Cardiac muscle cell (in vitro differentiated cells and primary cell): ENCODE measurements at places on chromosomes 16 and 17. TPM values are rescaled to one million over a fixed set of nuclear protein-coding genes. Genes with fewer than 3 reads are reported as not detected.
A peak's percentile ranks its signal among the peaks of the same experiment; 100 is the strongest.

GRCh38 chr17:83008526-83008925 is 70.9 kb upstream of the METRNL start:
- DNase-seq = no peak

DNA sequence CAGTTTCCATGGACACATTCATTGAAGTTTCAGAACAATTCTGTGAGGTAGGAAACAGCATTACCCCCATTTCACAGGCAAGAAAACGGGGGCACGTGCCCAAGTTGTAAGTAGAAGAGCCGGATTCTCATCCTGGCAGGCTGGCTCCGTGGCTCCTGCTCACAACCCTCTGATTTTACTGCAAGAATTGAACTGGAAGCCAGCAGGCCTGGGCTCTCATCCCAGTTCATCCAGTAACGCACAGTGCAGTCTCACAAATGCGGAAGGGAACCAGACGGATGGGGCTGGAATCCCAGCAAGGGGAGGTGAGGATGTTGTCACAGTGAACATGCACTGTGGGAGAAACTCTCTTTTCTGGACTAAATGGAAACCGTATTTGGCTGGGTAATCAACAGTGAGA is 40.7 kb upstream of the DOC2B start:
- DNase-seq = peak; percentile 14

GRCh38 chr17:74522381-74523105 is 8.7 kb downstream of the CD300LB start:
- DNase-seq = no peak

- DNase-seq = peak; percentile 24
Observed at GRCh38 chr16:3087243-3088235, 11.6 kb downstream of the ZSCAN10 start.

GRCh38 chr17:28528327-28529012 is 22.3 kb downstream of the FOXN1 start:
- no peak for DNase-seq

DNA sequence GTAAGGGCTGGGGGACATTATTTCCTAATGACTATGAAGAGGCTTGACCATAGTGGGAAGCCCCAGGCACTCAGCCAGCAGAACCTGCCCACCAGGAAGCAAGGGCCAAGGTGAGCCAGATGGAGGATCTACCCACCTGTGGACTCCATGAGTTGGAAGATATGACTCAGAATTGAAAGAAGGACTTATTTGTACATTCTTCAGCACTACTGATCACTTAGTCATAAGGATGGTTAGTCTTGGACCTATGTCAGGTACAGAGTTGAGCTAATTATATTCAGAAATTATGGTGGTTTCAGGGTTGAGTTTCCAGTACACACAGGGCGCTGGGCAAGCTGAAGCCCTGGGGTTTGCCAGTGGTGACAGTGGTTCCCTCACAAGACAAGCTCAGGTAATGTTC is 24.0 kb upstream of the GRIN2A start:
- no peak for DNase-seq

DNA sequence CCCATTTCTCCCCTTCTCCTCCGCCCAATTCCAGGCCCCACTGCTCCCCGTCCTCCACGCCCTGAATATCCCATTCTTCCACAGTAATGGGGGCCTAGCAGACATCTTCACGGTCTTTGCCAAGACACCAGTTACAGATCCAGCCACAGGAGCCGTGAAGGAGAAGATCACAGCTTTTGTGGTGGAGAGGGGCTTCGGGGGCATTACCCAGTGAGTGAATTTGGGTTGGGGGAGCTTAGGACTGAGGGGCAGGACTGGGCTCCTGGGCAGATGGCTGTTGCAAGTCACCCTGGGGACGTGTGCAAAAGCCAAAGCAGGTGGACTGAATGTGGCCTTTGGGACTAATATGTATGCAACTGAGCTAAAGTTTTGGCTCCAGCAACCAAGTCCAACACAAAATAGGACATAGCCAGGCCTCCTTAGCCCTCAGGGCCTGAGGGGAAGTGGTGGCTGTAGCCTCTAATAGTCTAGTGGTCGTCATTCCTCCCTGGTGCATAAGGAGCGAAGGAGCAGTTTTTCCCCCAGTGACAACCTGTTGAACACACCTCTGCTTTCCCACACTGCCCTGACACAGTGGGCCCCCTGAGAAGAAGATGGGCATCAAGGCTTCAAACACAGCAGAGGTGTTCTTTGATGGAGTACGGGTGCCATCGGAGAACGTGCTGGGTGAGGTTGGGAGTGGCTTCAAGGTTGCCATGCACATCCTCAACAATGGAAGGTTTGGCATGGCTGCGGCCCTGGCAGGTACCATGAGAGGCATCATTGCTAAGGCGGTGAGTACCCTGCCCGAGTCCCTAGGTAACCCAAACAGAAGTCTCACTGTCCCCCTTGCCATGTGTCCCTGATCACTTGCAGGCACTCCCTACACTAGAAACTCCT is 2.6 kb downstream of the ACADVL start:
- DNase-seq = no peak

DNA sequence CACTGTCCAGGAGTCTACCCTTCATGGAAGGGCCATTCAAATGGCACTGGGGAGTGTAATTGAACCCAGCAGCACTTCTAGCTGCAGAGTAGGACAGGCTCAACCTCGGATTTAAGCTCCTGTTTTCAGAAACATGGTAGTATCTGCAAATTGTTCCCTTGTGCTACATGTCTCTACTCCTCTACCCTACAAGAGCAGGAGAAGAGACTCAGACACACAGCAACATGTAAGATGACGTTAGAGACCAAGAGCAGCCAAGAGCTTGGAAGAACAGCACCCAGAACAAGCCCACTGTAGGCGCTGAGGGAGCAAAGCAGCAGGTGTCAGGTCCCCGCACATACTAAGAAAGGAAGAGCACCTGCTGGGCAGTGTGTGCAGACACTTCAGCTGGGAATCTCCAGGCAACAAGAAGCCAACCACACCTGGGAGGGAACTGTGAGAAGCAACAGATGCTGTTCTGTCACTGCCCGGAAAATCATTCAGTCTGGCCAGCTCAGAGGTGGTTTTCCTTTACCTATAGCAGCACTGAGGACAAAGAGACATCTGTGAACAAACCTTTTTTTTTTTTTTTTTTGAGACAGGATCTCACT is 35.6 kb upstream of the MNT start:
- no peak for DNase-seq

DNA sequence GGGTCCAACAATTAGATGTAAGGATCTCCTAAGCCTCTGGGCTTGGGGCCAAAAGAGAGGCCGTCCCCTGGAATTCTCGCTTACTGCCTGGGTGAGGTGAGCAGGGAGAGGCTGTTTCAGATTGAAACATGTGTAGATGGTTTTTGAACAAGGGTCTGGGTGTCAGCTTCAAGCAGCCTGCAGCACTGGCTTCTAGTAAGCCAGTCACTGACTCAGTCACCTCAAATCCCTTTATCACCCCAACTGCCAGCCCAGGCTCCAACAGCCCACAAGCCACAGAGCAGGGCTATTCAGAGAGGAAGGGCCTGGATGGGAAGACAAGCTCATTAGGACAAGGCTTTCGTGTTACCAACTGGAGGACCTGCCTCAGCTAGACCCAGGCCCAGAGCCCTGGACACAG is 180.2 kb downstream of the CCT6B start:
- DNase-seq = no peak

GRCh38 chr17:72846399-72846798 is 246.1 kb downstream of the SLC39A11 start:
- no peak for DNase-seq

DNA sequence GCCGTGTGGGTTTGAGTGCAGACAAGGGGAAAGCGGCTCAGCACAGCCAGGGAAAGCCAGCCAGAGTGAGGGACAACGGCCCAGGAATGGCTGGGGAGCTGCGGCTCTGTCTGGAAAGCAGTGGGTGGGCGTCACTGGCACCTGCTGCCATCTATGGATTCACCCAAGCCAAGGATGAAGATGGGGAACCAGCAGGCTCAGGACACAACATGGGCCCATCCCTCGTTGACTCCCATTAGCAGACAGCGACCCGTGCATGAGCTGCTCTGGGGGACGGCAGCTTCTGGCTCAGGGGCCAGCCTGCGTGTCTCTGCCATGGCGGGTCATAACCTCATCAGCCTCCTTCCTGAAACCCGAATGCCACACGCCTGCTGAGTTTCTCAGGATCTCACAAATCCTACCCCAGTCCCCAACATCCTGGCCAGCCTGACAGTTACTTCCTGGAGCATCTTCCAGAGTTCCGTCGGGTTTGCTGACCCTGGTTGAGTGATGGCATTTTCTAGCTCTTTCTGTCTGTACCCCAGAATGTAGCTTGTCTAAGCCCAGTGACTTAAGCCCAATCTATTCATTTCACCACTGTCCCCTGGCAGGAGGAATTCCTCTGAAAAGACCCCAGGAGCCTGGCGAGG is 50.7 kb downstream of the SLC7A5 start:
- no peak for DNase-seq

GRCh38 chr16:785563-786535 is 2.3 kb downstream of the RPUSD1 start:
- DNase-seq = peak; percentile 64

- DNase-seq = no peak
Observed at GRCh38 chr16:20372701-20373100, 20.2 kb upstream of the UMOD start.

GRCh38 chr16:60945225-60945624 is 1091.0 kb downstream of the CDH8 start:
- DNase-seq = peak; percentile 81

GRCh38 chr17:14427900-14428647 is 127.2 kb downstream of the HS3ST3B1 start:
- DNase-seq = no peak

DNA sequence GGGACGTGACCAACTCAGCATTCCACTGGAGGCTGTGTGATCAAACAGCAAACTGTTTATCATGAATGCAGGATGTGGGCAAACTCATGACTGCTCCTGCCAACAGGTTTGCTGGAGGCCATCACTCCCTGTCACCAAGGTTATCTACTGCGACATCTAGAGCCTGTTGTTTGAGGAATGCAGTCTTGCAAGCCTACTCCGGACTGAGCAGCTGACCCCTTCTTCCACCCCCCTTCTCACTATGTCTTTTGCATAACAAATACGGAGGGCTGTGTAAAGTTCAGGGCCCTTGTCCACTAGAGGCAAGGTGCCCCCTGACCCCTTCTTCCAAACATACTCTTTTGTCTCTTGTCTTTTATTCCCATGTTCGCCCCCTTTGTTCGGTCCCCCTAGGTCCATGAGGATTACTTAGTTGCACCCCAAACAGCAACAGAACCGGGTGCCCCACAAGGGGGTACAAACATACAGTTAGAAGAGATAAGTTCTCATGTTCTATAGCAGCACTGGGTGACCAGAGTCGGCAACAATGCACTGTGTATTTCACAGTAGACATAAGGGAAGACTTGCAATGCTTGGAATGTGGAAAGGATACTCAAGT is 28.7 kb downstream of the MEAK7 start:
- DNase-seq = no peak

GRCh38 chr17:76091526-76092286 is 11.9 kb downstream of the EXOC7 start:
- DNase-seq = no peak

- DNase-seq = no peak
Observed at GRCh38 chr16:10297341-10298006, 88.4 kb upstream of the ATF7IP2 start.

DNA sequence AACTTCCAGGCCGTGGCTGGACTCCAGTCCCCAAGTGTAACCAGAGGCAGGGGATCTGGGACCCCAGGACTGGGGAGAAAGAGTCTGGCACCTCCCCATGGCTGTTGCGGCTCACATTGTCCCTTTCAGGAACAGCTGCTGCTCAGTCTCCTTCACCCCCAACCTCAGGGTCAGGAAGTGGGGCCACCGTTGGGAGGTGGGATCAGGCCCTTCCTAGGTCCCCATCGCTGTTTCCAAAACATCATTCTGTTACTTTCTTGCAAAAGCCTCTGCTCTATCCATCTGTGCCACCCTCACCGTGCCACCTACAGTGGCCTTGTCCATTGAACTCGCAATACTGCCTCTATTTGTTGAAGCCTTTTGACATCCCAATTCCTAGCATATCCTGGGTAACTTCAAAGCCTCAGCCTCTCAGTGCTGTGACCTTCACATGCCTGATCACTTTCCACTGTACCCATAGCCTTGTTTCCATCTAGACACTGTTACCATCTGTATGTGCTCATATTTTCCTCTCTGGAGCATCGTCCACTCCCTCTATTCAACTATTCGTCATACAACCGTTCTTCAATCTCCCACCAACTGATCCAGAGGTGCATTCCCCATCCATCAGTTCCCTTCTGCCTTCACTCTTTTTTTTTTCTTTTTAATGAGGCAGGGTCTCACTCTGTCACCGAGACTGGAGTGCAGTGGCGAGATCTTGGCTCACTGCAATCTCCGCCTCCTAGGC is 15.0 kb upstream of the SRCIN1 start:
- no peak for DNase-seq

DNA sequence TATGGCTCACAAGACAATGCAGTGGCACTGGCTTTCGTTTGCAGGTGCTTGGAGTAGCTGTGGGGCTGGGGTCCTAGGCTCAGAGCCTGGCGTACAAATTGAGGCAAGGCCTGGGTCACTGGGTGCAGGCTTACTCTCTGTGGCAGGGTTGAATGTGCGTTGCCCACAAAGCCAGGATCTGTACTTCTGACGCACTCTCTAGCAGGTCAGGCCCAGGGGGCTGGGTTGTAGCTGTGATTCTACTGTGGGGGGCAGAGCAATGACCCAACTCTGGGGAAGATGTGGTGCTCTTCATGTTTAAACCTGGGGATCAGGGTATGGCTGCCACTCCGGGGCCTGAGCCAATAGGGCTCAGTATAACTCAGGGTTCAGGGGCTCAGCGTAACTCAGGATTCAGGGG is 6.4 kb upstream of the PRSS21 start:
- DNase-seq = no peak

GRCh38 chr17:48053758-48054237 is 5.6 kb downstream of the NFE2L1 start:
- DNase-seq = no peak

DNA sequence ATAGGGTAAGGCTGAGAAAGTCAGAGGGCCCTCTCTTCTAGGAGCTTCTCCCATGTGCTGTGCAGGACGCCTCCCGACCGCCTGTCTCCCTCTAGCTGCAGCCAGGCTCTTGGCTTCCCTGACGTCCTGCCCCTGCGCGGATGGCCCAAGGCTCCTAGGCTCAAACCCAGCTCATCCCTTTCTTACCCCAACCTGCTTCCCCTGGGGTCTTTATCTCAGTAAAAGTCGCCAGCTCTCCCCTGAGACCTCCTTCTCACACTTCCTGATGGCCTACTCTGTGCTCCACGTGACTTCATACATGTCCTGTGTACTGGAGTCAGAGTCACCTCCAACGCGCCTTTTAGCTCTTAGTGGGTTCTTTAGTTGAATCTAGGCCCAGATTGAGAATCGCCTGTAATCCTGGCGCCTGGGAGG is 1.1 kb upstream of the ZNF747 start:
- DNase-seq = peak; percentile 83

- DNase-seq = peak; percentile 62
Observed at GRCh38 chr17:37273409-37274051, 102.3 kb upstream of the C17orf78 start.

GRCh38 chr17:45809499-45809898 is 25.4 kb downstream of the CRHR1 start:
- no peak for DNase-seq

The ZNF423 gene
- total RNA-seq = 14.5 and 22.2 TPM in 2 replicates

The CTRB1 gene
- not detected in 2 replicates for total RNA-seq

The CA4 gene
- total RNA-seq = 0.18 and 2.1 TPM in 2 replicates

The SEZ6 gene
- 0.07 and 0.21 TPM in 2 replicates for total RNA-seq

The OTOP3 gene
- not detected in 2 replicates for total RNA-seq

The TSPAN10 gene
- total RNA-seq = 5.0 TPM in 2 replicates

The GALK1 gene
- total RNA-seq = 35.1 and 54.0 TPM in 2 replicates

The DPEP3 gene
- 0.07 TPM in 1 of 2 replicates, not detected in the other for total RNA-seq

The ETV4 gene
- 1.3 and 2.4 TPM in 2 replicates for total RNA-seq

The KCNH4 gene
- total RNA-seq = not detected in 2 replicates

The KRTAP1-5 gene
- total RNA-seq = not detected in 2 replicates
